ENCODE measurements at places on chromosomes 5 and 9. TPM values are rescaled to one million over a fixed set of nuclear protein-coding genes. Genes with fewer than 3 reads are reported as not detected.

GRCh38 chr5:92969191-92969780 is 611.7 kb downstream of the NR2F1-AS1 start:
- no peak for DNase-seq

- peak; percentile 45 for DNase-seq
Measured at GRCh38 chr5:59390074-59390659, 503.4 kb downstream of the PDE4D start.

LCN9 gene
- polyA plus RNA-seq, result not detected

DNA sequence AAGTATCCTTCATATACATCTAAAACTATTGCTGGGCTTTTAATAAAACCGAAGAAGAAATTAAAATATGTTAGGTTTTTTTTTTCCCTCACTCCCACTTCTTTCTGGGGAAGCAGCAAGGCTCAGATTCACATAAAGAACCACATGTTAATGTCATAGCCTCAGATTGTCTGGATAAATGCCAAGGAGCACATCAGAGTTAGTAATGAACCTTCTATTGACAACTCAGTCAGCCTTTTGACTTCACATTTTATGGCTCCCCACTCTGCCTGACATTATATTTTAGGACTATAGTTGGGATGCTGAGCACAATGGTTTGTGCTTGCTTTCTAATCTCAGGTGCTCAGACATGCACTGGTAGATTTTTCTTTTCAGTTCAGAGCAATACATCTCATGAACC is 21.8 kb downstream of the DMAC1 start:
- DNase-seq, result no peak

- DNase-seq, result peak; percentile 51
Measured at GRCh38 chr5:57406641-57407040, 76.0 kb downstream of the ACTBL2 start.

- no peak for DNase-seq
Measured at GRCh38 chr5:109805883-109806282, 116.2 kb downstream of the MAN2A1 start.

NOTCH1 gene
- 38.6 TPM for polyA plus RNA-seq

NSA2 gene
- polyA plus RNA-seq, result 236 TPM

BARHL1 gene
- polyA plus RNA-seq, result not detected

GRCh38 chr9:25121811-25122210 is 556.4 kb downstream of the TUSC1 start:
- DNase-seq, result no peak

GCNT4 gene
- polyA plus RNA-seq, result 0.09 TPM

GRCh38 chr9:88007291-88007650 is 32.9 kb upstream of the CDK20 start:
- peak; percentile 18 for DNase-seq

- DNase-seq, result no peak
Measured at GRCh38 chr9:85723215-85723614, 18.5 kb downstream of the AGTPBP1 start.

DNA sequence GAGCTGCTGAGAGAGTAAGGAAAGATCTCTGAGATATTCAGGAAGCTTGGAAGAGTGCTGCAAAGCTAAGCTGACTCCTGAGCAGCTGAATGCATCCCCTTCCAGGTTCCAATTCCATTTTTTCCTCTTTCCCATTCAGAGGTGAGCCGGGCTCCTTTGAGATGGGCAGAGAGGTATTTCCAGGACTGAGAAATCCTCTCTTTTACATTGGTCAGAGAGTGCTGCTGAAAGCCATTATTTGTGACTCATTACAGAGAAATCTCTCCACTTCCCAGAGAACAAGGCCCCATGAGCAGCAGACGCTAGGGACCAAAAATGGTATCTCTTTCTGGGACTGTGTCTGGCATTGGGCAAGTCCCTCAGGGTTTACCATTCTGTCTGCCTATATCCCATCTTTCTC is 3.7 kb downstream of the MCTP1 start:
- no peak for DNase-seq

GRCh38 chr9:75491533-75491932 is 398.9 kb upstream of the PCSK5 start:
- no peak for DNase-seq

RAI14 gene
- 15.7 TPM for polyA plus RNA-seq

NR5A1 gene
- polyA plus RNA-seq, result not detected

GRCh38 chr9:108351571-108351970 is 504.2 kb downstream of the ACTL7B start:
- DNase-seq, result no peak

- DNase-seq, result no peak
Measured at GRCh38 chr9:14097666-14098415, 216.1 kb downstream of the NFIB start.

DNA sequence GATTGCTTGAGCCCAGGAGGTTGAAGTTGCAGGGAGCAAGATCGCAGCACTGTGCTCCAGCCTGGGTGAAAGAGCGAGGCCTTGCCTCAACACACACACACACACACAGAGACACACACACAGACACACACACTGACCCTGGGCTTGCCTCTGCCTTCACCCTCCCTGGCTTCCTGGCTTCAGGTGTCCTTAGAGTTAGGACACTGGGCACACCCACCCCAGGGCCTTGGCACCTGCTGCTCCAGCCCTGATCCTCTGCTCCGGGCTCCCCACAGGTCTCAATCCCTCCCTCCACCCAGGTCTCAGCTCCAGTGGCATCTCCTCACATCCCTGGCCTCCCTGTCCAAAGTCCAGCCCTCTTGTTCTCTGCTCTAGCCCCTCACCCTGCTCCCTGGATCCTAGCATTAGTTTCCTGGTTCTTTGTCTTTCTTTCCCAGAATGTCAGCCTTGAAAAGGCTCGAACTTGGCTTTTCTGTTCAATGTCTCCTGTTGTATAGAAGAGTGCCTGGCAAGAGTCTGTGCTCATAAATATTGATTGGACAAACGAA is 212.9 kb downstream of the C9orf50 start:
- no peak for DNase-seq

DNA sequence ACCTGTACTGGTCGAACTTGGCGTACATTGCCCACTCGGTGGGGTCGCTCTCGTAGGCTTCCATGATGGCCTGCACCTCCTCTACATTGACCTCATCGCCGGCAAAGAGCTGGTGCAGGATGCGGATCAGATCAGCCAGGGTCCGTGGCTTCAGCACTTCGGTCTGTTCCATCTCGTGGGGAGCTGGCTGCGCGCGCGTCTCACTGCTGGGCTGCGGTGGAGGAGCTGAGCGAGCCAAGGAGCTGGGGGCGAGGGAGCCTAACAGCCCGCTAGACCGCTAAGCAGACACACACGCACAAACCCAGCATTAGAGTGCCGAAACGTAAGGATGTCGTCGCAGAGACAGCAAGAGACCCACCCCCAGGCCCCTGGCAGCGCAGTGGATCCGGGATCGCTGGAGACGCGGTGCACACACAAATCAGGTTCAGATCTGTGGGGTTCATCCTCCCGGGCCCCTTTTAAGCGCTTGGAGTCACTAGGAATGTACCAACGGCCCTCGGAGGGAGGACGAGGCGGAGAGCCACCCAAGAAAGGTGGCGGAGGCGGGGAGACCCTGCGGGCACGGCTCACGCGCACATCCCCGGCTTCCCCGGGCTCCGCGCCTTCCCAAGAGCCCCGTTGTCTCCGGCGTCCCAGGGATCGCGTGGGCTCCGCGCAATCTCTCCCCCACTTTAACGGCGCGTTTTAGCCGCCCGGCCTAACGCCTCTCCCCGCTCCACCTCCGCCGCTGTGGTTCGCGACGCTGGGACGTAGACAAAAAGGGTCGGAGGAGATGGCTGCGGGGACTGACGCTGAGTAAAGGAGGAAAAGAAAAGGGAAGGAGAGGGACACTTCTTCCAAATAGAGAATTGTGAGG is at the start of gene CDO1:
CDO1 (minus strand) TSS at position 434 of the 856 bp plus-strand sequence; CDS start at position 172, 262 bp downstream.
- DNase-seq, result peak; percentile 88

STING1 gene
- polyA plus RNA-seq, result 49.0 TPM

ZDHHC11 gene
- 6.3 TPM for polyA plus RNA-seq

GRCh38 chr5:55773057-55773456 is 35.2 kb downstream of the DDX4 start:
- DNase-seq, result no peak

DNA sequence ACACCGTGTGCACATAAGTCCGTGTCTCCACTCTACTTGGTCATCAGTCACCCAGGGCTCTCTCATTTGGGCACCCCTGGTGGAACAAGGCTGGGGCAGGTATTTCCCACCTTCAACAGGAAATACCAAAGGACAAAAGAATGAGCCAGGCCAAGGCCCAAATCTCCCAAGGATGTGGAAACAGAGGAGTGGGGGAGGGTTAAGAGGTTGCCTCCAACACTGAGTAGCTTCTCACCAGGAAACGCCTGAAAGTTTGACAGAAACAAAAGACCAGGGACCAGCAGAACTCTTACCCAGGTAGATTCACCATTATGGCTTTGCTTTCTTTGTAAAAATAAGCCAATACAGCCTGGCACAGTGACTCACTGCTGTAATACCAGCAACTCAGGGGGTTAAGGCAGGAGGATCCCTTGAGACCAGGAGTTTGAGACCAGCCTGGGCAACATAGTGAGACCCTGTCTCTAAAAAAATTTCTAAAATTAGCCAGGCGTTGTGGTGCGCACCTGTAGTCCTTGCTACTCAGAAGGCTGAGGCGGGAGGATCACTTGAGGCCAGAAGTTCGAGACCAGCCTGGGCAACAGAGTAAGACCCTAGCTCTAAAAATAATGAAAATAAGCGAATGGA is 12.7 kb downstream of the SLC1A3 start:
- no peak for DNase-seq

EHMT1 gene
- polyA plus RNA-seq, result 50.4 TPM

DNA sequence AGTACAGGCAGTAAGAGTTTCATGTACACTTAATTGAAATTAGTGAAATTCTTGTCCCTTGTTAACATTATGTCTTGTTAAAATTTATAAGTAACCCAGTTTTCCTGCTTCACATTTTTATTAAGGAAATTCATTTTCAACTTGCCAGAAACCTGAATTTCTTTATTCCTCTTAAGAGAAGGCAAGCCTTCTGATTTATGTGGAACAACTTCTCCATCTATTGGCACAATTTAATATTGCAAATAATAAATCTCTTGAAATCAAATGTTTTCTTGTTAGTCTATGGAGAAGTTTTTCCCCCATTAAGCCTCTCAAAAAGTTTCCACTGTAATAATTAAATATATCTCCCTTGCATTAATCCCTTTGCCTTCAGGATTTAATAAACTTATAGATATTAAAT is 33.8 kb upstream of the ACO1 start:
- peak; percentile 8 for DNase-seq

DOCK8 gene
- 8.2 TPM for polyA plus RNA-seq

DNA sequence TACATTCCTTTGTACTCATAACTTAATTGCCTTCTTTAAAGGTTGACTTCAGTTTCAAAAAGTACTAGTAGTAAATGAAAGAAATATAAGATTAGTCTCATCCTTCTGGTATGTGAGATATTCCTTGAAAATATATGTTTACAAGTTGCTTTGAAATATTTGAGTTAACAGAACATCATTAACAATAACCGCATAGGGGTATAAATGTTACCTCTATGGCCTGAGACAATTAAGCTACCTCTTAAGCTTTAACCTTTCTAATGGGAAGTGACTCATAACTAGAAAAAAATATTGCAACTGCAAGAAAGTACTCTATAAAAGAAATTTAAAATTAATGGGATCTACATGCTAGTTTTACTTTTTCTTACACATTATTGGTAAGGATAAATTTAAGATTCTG is 399.0 kb downstream of the CDH10 start:
- no peak for DNase-seq

- no peak for DNase-seq
Measured at GRCh38 chr5:124963236-124963919, 216.9 kb upstream of the ZNF608 start.

TERT gene
- not detected for polyA plus RNA-seq

SPINK13 gene
- polyA plus RNA-seq, result 0.45 TPM

- DNase-seq, result no peak
Measured at GRCh38 chr5:52774005-52774410, 13.7 kb upstream of the ITGA1 start.

DNA sequence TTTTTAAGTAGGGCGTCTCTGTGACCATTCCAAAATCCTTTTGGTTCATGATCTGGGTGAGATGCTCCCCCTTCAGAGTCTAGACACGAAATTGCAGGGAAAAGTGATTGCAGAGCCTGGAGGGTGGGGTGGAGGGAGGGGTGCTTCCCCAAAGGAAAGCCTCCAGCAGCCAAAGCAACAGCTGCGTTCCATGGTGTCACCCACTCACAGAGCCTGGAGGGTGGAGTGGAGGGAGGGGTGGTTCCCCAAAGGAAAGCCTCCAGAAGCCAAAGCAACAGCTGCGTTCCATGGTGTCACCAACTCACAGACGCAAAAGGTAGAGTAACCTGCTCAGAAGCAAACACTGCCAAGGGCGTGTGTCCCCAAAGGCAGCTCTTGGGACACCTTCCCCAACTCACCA is 22.6 kb downstream of the SLC6A18 start:
- no peak for DNase-seq

GRCh38 chr9:34793428-34793827 is 83.5 kb upstream of the CCL21 start:
- DNase-seq, result no peak

RASGRF2 gene
- polyA plus RNA-seq, result 1.1 TPM

DNA sequence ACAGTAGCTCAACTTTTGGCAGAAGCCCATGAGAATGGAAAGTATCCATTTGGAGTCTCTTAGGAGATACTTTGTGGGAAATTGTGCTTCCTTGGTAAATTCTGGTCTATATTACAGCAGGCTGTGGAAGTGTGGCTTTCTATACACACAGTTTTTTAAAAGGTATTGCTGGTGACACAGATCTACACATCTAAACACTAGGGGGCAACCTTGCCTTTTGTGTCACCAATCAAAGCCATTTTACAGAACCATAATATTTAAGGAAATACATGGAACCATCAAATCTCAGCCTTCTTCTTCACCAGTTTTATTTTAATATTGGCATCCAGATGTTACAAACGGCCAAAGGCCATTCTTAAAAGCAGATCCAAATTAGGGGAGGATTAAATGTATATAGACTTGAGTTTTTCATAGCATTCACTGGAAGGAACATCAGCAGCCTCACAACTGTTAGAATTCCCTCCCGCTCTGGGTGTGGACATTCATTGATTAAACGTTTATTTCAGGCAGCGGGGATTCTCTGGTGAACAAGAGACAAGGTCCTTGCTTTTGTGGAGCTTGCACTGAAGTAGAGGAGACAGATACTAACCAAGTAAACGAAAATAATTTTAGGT is 132.4 kb upstream of the EPB41L4A start:
- peak; percentile 62 for DNase-seq

GRCh38 chr5:73268826-73269225 is 95.8 kb downstream of the TMEM174 start:
- no peak for DNase-seq

- DNase-seq, result no peak
Measured at GRCh38 chr5:96410013-96410412, 23.0 kb downstream of the PCSK1 start.

OR1J2 gene
- not detected for polyA plus RNA-seq

- DNase-seq, result no peak
Measured at GRCh38 chr5:14710313-14710994, 45.9 kb downstream of the OTULIN start.

DNA sequence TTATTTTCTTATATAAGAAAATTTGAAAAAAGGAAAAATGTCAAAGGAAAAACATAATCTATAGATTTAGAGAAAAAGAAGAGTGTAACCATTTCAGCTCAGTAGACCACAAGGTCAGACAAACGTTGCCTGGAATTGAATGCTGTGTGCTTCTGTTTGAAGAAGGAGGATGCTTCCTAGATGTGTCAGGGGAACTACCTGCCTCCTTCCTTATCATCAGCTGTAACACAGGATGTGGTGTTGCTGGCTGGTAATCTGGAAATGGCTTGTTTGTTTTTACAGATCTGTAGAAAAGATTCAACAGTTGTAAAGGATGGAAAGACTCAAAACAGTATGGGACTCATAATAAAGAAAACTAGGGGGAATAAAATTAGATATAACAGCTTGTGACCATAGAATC is 160.7 kb upstream of the MEF2C start:
- DNase-seq, result no peak

GRCh38 chr5:76229900-76230299 is 146.7 kb downstream of the SV2C start:
- DNase-seq, result no peak

- no peak for DNase-seq
Measured at GRCh38 chr5:586751-587285, 25.3 kb upstream of the CEP72 start.

Data from hindlimb muscle (tissue), 1 donor.